ENCODE measurements at places on chromosomes 16 and 17. TPM values are rescaled to one million over a fixed set of nuclear protein-coding genes. Genes with fewer than 3 reads are reported as not detected.

Gene MPO
- total RNA-seq: under 0.01 TPM

Gene CHTF18
- total RNA-seq: 27.1 TPM

Gene SRCIN1
- total RNA-seq: not detected

Gene TBC1D3I
- under 0.01 TPM for total RNA-seq

Gene KRT32
- not detected for total RNA-seq

Gene ZNF778
- total RNA-seq: 6.7 TPM

Gene GNGT2
- total RNA-seq: not detected

Gene KLHL10
- total RNA-seq: 0.79 TPM

Gene DPEP3
- not detected for total RNA-seq

Gene MYH2
- not detected for total RNA-seq

Gene KRT28
- total RNA-seq: not detected

Gene LPO
- total RNA-seq: not detected

Gene CACNG1
- not detected for total RNA-seq

Gene METRNL
- total RNA-seq: 41.1 TPM

Gene PNMT
- total RNA-seq: 72.1 TPM

Gene ADGRG1
- 14.1 TPM for total RNA-seq

Gene FAM171A2
- 4.3 TPM for total RNA-seq

Gene MYLK3
- 0.11 TPM for total RNA-seq

Gene TRIM16
- 61.6 TPM for total RNA-seq

Gene KRT16
- 69.1 TPM for total RNA-seq

Gene FOXC2
- total RNA-seq: 2.3 TPM

Gene CFAP97D1
- total RNA-seq: not detected

Gene KRTAP9-8
- total RNA-seq: not detected

Gene NTN1
- 0.65 TPM for total RNA-seq
